ENCODE measurements at places on chromosomes 4 and X. TPM values are rescaled to one million over a fixed set of nuclear protein-coding genes. Genes with fewer than 3 reads are reported as not detected.

DNA sequence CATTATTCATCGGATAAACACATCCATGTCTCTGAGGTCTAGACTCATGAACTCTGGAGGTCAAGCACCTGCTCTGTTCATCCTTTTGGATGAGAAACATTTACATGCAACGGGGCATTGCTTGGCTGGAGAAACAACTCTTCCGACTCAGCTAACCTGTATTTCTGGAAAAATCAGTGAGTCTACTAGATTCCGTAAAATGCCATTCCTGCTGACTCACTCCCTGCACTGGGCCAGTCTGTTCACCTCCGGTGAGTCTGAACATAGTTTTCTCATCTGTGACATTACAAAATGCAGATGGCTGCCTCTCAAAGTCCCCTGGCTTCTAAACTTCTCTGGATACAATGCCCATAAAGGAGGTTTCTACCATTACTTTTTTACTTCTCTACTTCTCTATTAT is 185.7 kb upstream of the HS3ST1 start:
- DNase-seq, result no peak

The GYG2 gene
- total RNA-seq, result 4.3 TPM

DNA sequence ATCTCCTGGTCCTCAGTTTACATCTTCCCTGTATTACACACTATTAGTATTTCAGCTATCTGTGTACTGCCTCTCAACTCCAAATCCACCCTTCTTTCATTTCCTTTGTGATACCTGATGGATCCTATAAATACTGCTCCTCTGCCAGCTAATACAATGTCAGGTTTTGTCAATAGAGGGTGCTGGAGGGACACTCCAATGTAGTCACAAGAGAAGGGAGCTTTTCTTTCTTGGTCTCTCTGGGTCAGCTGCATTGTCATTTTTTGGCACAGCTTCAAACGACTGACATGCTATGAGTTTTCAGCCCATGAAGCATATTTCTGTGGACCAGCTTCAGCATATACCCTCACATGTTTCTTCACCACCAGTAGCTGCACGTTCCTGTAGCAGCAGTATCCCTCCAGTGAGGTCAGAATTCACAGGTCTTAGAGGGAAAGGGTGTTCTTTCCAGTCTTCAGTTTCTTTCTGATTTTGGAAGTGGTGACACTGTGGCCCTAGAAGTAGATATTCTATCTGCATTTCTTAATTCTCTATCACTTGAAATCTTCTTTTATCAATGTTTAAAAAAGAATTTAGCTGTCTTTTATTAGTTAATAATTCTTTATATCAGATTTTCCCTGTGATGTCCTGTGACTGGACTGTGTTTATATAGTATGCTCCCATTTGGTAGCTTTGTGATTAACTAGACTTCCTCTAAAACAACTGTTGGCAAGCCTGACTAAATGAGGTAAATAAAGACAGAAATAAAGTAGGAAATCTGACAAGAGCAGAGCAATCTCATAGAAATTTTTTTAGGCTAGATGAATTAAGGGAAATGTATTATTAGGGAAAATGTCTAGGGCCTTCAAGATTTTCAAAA is 60.6 kb downstream of the GABRA2 start:
- DNase-seq, result no peak

DNA sequence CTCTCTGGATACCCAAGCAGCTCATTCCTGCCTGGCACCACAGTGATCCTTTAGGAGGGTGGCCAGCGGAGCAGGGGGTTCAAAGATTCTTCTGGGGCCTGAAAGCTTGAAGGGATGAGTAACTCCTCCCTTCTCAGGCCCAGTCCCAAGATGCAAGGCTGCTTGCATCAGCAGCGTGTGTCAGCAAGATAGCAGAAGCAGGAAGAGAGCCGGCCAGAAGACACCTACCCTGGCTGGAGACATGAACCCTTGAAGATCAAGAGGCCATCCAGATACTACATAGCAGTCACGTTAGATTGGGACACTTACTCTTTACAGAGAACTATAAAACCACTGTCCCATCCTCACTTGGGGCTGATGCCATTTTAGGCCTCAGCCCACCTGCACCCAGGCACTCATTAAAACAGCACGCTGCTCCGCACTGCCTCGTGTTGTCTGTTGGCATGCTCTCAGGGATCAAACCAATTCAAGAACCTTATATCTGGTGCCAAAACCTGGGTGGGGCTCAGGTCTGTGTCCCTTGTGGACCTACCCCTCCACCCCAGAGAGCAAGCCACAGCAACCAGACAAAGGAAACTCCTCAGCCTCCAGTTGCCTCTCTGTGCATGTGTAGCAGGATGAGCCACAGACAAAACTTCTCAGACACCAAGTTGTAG is 6.5 kb downstream of the UGT2B17 start:
- DNase-seq, result no peak

GRCh38 chrX:133868682-133869081 is 116.7 kb downstream of the GPC3 start:
- no peak for DNase-seq

GRCh38 chr4:15373363-15373762 is 54.5 kb upstream of the C1QTNF7 start:
- no peak for DNase-seq

- DNase-seq, result no peak
Observed at GRCh38 chr4:99394896-99395295, 40.2 kb downstream of the ADH7 start.

DNA sequence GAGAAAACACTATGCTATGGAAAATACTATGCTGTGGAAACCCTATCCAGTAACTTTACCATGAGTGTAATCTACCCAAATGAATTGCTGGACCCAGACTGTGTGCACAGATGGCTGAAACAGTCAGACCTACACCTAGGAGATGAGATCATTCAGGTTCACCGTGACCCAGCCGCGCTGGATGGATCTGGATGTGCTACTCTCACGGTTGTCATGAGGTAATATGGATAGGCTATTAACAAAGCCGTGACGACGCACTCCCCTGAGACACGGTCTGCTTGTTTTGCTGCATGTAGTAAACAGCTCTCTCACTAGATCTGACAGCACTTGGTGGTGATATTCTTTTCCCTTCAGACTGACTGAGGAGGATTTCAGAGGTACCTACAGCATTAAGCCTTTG is 832.5 kb upstream of the GRID2 start:
- no peak for DNase-seq

- peak; percentile 80 for DNase-seq
Observed at GRCh38 chr4:139556724-139557555, 921 bp upstream of the SETD7 start.

DNA sequence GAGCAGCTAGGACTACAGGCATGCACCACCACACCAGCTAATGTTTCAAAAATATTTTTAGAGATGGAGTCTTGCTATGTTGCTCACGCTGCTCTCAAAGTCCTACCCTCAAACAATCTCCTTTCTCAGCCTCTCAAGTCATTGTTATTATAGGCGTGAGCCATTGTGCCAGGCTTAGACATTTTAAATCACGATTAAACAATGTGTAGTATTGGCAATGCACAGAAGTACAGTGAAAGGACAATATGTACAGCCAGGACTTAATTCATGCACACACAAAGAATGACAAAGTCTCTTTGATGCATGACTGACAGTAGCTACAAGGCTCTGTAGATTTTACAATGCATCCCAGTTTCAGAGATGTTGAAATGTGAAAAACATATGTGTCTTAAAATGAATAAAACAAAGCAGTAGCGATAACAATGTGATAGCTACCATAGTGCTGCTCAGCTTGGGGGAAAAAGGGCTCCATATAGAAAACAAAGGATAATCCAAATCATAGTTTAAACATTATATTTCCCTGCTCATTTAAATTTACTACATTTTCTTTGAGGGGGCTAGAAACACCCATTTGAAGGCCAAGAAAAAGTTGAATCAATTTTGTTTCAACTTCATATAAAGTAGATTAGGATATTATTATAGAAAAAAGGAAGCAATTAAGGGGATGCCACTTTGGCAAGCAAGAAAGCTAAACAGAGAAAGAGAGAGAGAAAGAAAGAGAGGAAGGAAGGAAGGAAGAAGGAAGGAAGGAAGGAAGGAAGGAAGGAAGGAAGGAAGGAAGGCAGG is 272.4 kb upstream of the SMIM31 start:
- no peak for DNase-seq

GRCh38 chr4:24168658-24169057 is 278.8 kb upstream of the PPARGC1A start:
- no peak for DNase-seq

GRCh38 chrX:138775517-138775916 is 64.0 kb upstream of the FGF13 start:
- DNase-seq, result no peak

The NOX1 gene
- not detected for total RNA-seq

DNA sequence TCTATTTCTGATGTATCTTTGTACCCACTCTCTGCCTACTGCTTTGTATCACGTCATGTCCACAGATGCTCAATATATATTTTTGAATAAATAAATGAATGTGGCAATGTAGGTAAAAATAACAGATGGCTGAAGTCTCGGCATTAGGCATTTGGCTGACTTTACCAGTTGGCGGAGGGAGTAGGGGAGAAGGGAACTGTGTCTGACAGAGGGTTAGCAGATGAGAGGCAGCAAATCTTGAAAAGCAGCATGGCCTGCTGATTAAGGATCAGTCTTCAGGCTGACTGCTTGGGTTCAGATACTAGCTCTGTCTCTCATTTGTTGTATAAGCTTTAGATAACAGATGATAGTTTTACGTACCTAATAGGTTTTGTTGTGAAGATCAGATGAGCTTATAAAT is 31.9 kb upstream of the RASGEF1B start:
- no peak for DNase-seq

DNA sequence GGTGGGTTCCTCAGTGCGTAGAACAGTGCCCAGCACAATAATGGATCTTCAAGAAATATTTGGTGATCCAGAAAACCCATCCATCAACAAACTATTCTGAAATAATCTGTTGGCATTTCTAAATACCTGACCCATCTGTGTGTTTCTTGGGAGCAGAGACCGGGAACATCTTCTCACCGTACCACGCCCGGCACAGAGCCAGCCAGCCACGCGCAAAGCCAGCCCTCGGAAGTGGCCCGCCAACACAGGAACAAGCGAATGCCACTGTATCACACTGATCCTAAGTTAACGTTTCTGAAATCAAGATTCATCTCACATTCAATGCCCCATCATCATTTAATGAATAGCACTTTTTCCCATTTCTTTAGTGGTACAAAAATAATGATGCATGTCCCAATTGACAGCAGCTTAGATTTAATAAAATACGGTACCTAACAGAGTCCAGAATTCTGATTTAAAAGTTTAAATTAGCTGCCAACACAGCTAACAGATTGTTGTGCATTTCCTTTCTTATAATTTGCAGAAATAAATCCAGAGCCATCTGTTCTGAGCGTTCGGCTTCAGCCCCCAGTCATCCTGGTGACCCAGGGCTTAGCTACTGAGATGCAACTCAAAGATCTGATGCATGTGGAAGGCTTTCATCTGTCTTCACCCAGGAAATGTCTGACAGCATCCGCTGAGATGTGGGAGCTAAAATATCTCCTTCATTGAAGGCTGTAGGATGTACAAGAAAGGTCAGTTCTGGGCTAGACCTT is 44.2 kb downstream of the JAKMIP1 start:
- DNase-seq, result no peak

Data from right atrium auricular region (tissue), 2 donors.